Activated T-helper 17 cell treated with anti-CD3 and anti-CD28 coated beads, Interleukin-2, amount 50 U/mL, for 72 hours (primary cell): ENCODE measurements at places on chromosomes 1 and 21. TPM values are rescaled to one million over a fixed set of nuclear protein-coding genes. Genes with fewer than 3 reads are reported as not detected.

The TMEM269 gene
- 0.15 TPM for total RNA-seq

DNA sequence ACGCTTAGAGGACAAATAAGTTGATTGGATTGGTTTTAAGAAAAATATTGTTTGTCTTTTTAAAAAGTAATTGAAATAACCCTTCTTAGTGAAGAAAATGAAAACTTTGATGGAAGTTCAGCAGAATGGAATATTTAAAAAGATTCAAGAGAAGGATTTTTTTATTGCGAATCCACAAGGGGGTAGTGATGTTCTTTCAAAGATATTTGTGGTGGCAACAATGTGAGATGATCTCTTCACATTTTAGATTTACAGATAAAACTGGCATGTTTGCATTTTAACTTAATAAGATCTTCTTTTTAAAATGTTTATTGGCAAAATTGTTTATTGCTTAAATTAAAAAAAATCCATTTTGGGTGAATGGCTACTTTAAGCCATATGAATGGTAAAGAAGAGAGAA, 8.9 kb downstream of the CAMTA1 start:
- no peak overlapping the region for H3K4me3 ChIP-seq
- peaks cover 51% of the 10 kb centered on the region for H3K36me3 ChIP-seq
- H3K4me1 ChIP-seq: peaks cover 15% of the 10 kb centered on the region

The WLS gene
- 0.11 TPM for total RNA-seq

GRCh38 chr1:112583366-112583765, 35.6 kb downstream of the ST7L start:
- no peak overlapping the region for H3K4me3 ChIP-seq
- H3K27me3 ChIP-seq: no peaks in the 10 kb centered on the region
- no peak for ATAC-seq
- H3K4me1 ChIP-seq: no peaks in the 10 kb centered on the region

DNA sequence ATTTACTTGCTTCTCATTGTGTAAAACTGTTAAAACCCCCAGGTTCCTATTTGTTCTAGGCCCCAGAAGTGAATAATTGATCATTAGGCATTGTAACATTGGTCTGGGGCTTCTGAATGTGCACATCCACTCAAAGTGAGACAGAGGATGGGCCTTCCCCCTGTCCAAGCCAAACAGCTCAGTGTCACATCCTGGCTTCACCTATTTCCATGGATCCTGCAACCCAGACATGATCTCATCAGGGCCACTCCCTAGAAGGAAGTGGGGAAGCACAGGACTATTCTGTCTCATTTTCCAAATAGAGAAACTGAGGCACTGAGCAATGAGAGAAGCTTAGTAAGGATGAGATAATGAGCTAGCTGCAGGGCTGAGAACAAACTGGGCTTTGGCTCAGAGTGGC, 47.4 kb upstream of the TSPAN2 start:
- H3K4me1 ChIP-seq: no peaks in the 10 kb centered on the region
- H3K4me3 ChIP-seq: no peak overlapping the region

DNA sequence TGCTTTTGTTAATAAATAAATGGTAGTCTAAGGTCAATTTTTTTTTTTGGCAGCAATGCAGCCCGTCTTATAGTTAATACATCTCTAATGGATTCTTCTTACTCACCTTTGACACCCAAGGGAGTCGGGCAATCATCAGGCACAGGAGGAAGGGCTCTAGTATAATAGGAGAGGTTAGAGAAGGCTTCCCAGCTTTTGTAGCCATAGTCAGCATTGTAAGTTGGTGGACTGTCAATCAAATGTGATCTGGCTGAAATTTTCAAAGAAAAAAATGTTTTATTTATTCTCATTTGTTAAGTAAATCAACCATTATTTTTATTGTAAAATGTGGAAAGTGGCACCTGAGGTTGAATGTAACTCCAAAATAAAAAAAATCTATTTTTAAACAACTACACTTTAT, 2.1 kb downstream of the PTGS2 start:
- no peaks in the 10 kb centered on the region for H3K36me3 ChIP-seq
- peaks cover 4% of the 10 kb centered on the region for H3K4me1 ChIP-seq
- H3K4me3 ChIP-seq: no peak overlapping the region
- no peak overlapping the region for H3K27ac ChIP-seq
- no peak for ATAC-seq
- H3K27me3 ChIP-seq: peaks cover 44% of the 10 kb centered on the region

The CORT gene
- total RNA-seq: not detected

DNA sequence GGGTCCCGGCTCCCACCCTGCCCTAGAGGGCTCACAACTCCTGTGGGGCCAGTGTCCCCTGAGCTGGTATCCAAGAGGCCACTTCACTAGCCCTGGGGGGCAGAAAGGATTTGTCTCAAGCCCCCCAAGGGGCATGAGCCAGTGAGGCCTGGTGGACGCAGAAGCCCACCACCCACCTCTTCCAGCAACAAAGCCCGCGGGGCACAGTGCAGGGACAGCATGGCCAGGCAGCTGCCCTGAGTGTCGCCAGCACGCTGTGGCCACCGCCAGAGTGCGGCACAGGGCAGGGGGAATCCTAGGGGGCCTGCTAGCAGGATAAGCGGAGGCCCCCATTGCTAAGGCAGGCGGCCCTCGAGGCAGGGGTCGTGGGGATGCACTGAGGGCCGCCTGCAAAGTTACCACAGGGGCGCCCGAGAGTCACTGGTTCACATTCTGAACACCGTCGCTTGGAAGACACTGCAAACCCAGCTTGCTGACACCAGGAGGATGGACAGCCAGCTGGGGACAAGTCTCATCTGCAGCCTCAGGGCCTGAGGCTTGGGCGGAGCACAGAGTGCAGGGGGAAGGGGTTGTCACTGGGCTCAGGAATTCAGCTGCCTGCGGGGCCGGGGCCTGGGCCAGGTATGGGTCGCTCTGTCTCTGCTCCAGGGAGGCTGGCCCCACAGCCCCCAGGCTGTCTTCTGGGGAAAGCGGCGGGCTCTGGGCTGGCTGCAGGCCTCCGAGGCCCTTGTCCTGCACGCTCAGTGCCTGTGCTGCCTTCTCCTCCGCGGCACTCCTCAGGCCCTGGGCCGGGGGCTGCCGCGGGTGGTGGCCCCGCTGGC, 26.8 kb downstream of the SLC19A1 start:
- H3K27ac ChIP-seq: no peak overlapping the region
- no peak overlapping the region for H3K4me3 ChIP-seq
- no peak for ATAC-seq
- peaks cover 12% of the 10 kb centered on the region for H3K4me1 ChIP-seq
- H3K36me3 ChIP-seq: peaks cover 47% of the 10 kb centered on the region
- H3K27me3 ChIP-seq: no peaks in the 10 kb centered on the region

GRCh38 chr1:72202761-72203160, 79.6 kb downstream of the NEGR1 start:
- no peaks in the 10 kb centered on the region for H3K27me3 ChIP-seq
- no peak overlapping the region for H3K4me3 ChIP-seq
- no peaks in the 10 kb centered on the region for H3K4me1 ChIP-seq
- no peak overlapping the region for H3K27ac ChIP-seq

The MR1 gene
- 21.9 TPM for total RNA-seq

DNA sequence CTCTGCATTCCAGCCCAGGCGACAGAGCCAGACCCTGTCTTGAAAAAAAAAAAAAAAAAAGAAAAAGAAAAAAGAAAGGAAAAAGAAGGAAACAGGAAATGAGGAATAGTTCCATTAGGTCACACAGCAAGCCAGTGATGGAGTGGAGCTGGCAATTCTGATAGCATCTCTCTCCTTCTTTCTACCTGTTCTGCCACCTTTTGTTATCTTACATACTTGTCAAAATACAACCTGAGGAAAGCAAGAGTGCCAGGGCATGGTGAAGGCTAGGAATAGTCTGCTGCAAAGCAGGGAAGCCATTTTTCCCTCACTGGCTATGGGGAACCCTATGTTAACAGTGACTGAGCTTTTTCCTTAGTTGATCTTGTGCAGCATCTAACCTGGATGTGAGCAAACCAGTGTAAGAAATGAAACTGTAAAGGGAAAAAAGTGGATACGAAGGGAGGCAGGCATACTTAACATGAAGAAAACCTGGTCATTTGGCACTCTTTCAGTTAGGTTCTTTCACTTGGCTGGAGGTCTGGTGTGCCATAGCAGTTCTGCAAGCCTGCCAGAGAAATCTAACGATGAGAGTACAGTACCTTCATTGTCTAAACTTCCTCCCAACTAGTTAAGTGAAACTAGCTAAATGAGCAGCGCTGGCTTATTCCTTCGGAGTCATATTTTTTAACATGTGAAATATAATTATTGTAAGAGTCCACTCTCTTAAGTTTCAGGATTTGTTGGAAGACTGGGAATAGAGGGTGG, 17.9 kb upstream of the THEM5 start:
- H3K27ac ChIP-seq: no peak overlapping the region
- no peaks in the 10 kb centered on the region for H3K27me3 ChIP-seq
- no peak for ATAC-seq
- no peak overlapping the region for H3K4me3 ChIP-seq
- H3K4me1 ChIP-seq: peaks cover 9% of the 10 kb centered on the region

DNA sequence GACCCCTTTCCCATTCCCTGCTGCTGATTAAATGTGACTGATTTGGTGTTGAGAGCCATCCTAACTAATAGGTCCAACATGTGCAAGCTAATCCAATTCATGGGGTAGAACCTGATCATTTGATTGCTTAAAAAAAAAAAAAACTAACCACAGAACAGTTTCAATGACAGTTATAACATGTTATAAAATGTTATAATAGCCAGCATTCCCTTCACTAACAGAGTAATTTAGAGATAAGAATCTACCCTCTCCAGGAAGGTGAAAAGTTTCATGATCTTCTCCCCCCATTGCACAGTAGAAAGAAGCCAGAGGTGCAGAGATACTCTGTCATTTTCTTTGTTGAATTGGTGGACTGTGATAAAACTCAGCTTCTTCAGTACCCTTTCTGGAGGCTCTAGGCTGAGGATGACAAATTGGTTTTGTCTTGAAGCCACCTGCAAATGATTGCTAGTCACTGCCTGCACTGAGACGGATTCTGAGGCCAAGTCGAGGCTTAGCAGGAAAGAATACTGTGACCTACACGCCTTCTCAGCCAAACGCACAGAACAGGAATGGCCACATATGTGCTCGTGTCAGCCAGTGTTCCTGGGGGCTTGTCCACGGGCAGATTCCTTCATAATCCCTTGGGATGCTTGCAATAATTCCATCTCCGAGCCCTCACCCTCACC, 215.7 kb upstream of the IRF2BP2 start:
- no peaks in the 10 kb centered on the region for H3K27me3 ChIP-seq
- H3K4me1 ChIP-seq: peaks cover 7% of the 10 kb centered on the region
- no peak overlapping the region for H3K27ac ChIP-seq
- H3K4me3 ChIP-seq: no peak overlapping the region
- no peaks in the 10 kb centered on the region for H3K36me3 ChIP-seq

GRCh38 chr1:214335567-214335966, 54.6 kb downstream of the SMYD2 start:
- no peak for ATAC-seq

GRCh38 chr1:8456991-8457390, 139.1 kb downstream of the SLC45A1 start:
- H3K27me3 ChIP-seq: no peaks in the 10 kb centered on the region
- ATAC-seq: no peak
- H3K4me1 ChIP-seq: peaks cover 7% of the 10 kb centered on the region
- no peak overlapping the region for H3K27ac ChIP-seq
- H3K36me3 ChIP-seq: no peaks in the 10 kb centered on the region
- H3K4me3 ChIP-seq: no peak overlapping the region

GRCh38 chr1:57112148-57112547, 146.3 kb upstream of the C8B start:
- no peaks in the 10 kb centered on the region for H3K4me1 ChIP-seq
- no peak overlapping the region for H3K4me3 ChIP-seq
- ATAC-seq: no peak
- no peaks in the 10 kb centered on the region for H3K27me3 ChIP-seq

DNA sequence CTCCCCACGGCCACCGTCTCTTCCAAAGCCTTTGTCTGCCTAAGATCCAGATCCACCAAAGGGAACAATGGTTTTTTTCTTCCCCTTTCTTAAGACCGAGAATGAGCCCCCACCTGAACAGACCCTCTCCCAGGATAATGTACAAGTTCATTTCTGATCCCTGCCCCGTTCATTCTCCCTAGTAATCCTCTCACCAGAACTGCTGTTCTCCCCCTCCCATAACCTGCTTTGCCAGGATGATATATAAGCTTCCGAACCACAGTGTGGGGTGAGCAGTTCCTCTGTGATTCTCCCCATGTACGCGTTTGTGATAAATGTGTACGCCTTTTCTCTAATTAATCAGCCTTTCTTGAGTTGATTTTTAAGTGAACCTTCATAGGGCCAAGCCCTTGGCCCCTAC, 4.9 kb downstream of the RD3 start:
- no peaks in the 10 kb centered on the region for H3K4me1 ChIP-seq
- no peak for ATAC-seq
- H3K27me3 ChIP-seq: peaks cover 3% of the 10 kb centered on the region
- no peaks in the 10 kb centered on the region for H3K36me3 ChIP-seq
